ENCODE measurements at places on chromosomes 2 and 18. TPM values are rescaled to one million over a fixed set of nuclear protein-coding genes. Genes with fewer than 3 reads are reported as not detected.
A peak's percentile ranks its signal among the peaks of the same experiment; 100 is the strongest.

DNA sequence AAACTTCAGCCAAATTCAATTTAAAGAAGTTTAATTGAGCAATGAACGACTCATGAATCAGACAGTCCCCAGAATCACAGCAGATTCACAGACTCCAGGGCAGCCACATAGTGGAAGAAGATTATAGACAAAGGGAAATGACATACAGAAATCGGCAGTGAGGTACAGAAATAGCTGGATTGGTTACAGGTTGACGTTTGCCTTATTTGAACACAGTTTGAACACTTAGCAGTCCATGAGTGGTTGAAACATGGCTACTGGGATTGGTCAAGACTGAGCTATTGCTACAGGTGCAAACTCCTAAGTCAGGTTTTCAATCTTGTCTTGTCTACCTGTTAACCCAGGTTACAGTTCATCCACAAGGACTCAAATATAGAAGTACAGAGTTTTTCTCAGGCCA is 169.6 kb downstream of the DLGAP1 start:
- DNase-seq: no peak

DNA sequence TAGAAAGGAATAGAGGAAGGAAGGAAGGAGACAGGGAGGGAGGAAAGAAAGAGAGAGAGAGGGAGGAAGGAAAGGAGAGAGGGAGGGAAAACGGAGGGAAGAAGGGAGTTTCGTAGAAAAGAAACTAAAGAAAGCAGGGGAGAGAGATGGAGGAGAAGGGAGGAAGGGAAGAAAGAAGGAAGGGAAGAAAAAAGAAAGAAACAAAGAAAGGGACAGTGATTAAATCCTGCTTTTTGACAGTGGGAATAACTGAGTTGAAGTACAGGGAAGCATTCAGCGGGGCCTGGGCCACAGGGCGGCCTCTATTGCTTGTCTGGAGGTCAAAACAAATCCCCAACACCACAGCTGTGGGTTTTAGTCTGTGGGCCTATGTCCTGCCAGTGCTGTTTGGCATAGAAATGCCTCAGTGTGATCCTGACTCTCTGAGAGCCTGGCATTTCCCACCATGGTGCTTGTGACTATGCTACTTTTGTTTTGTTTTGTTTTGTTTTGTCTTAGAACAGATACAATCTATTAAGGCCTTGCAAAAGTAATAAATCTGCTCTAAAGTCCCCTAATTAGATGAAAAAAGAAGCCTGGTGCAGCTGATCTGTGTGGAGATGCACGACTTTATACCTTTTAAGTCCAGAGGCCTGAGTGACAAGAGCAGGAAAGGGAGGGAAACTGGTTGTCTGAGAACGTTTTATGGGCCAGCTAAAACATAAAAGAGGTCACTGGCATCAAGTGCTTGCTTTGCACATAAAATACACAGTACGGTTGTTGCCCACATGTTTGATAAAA is 40.0 kb downstream of the IL1RL2 start:
- peak; percentile 33 for DNase-seq

Gene MROH2A
- polyA plus RNA-seq: 0.18 TPM

Gene SLC16A14
- 5.5 TPM for polyA plus RNA-seq

Gene RHOB
- 110 TPM for polyA plus RNA-seq

Data from right renal pelvis (tissue), 4 donors.